Stimulated activated CD4-positive, alpha-beta T cell treated with anti-CD3 and anti-CD28 coated beads, Interleukin-2, amount 100 ng/mL, for 48 hours (primary cell): ENCODE measurements at places on chromosomes 12 and 14.

DNA sequence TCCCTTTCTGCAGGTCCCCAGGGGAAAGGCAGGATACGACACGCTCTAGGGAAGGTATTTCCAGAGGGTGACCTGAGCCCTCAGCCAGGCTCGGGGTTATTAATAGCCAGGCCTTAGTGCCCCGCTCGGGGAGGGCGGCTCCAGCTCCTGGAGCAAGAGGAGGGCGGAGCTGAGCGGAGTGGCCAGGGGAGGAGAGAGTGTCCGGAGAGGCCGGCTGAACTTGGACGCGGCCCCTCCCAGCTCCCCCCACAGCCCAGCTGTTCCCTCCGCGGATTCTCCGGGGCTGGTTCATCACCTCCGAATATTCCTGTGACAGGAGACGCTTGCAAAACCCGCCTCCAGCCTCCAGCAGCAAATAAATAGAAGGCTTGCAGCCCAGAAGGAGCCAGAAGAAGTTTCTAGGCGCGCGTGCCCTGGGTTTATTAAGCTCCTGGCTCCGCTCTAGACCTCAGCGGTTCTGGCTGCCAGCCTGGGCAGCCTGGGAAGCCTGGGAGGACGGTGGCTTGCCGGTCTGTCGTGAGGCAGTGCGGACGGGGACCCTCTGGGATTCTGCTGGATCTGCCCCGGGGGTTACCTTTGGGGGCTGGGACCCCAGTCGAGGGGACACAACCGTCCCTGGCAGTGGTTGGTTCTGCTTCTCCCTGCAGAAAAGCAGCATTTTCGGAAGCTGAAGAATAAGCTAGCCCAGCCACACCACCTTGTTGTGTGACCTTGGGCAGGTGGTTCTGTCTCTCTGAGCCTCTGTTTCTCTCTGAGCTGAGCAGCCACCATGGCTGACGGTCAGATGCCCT is at the start of gene HSPB8:
HSPB8 (plus strand) TSS at position 388 of the 791 bp plus-strand sequence; CDS start at position 770, 382 bp downstream.
- DNase-seq = no peak

DNA sequence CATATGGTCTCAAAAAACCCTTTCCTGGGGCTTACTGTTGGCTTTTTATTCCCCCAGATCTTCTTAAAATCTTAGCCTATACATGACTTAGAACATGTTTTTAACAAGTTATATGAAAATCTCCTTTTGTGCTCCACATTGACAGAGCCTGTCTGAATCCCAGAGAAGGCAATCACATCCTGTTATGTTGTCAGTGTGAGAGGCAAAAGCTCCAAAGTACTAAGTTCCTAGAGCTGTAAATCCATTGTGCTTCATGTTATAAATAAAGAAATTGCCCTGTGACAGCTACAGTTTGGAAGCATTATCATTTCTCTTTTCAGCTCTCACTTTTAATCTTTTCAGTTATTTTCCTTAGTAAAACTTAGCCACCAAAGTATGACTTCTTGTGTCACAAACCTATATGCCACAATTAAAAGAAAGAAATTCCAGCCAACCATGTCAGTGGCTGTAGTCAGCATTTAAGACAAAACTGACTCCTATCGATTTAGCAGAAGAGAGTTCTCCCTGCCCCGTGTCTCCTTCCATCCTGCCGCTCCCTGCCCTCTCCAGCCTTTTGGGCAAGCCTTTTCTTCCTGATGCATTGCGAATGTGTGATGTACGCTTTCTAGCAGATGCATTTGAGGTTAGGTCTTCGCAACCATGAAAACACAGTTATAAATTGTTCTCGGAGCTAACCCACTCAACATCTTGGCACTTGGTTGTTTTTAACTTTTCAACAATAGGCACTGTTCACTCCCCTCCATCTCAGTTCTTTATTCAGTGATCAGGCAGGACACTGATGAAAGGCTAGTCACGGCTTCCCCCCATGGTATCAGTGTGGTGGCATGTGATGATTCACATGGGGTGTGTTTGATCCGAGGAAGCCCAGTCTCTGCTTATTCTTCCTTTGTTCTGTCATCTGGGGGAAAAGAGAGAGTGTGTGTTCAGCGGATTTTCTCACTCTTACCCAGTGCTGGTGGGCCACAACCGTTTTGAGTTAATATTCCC is 143.5 kb downstream of the SSPN start:
- DNase-seq = no peak

DNA sequence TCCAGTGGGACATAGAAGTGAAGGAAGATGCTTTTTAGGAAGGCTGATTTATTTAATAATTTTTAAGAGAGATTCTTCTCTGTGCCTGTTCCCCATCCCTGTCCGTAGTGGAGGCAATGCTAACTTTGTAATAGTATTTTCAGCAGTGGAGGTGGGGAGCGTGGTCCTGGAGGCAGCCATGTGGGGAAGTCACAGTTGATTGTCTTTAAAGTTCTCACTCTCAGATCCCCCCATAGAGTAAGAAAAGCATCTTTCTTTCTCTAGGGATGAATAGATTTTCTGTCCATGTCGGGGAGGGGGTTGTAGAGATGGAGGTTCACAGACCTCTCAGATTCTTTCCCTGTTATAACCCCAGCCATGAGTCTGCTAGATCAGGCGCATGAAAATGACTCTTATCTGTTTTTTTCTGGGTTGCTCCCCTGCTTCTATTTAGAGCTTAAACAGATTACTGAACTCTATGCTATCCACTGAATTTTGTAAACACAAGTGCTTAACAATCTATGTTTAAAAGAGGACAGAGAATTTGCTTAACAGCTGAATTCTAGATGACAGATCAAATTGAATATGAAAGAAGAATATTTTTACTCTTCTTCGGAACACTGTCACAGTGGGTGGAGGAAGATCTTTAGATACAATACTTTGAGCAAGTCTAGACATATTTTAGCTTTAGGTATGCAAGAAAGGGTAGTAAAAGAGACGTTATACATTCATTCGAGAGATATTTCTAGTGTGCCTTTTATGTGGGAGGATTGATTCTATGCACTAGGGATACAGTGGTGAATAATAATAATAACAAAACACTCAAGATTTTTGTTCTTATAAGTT is 25.3 kb downstream of the TMEM117 start:
- no peak for DNase-seq

GRCh38 chr14:44448951-44449358 is 58.1 kb downstream of the FSCB start:
- no peak for DNase-seq

DNA sequence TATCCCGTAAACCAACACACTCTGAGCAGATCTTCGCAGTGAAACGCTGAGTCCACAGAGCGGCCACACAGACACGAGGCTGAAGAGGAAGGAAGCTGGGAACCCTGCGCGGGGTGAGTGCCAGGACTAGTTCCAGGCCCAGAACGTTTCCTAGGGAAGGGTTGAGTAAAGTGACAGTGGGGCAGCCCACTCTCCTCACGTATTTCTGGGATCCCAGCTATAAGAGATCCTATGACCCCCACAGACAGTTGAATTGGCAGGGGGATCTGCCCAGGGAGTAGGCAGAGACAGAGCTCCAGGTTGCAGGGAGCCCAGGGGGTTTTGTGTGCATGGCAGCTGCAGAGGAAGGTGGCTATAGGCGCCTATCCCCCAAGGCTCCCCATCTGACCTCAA is 51.1 kb downstream of the GTF2A1 start:
- DNase-seq = no peak
